ENCODE measurements at places on chromosomes 7 and 10.

DNA sequence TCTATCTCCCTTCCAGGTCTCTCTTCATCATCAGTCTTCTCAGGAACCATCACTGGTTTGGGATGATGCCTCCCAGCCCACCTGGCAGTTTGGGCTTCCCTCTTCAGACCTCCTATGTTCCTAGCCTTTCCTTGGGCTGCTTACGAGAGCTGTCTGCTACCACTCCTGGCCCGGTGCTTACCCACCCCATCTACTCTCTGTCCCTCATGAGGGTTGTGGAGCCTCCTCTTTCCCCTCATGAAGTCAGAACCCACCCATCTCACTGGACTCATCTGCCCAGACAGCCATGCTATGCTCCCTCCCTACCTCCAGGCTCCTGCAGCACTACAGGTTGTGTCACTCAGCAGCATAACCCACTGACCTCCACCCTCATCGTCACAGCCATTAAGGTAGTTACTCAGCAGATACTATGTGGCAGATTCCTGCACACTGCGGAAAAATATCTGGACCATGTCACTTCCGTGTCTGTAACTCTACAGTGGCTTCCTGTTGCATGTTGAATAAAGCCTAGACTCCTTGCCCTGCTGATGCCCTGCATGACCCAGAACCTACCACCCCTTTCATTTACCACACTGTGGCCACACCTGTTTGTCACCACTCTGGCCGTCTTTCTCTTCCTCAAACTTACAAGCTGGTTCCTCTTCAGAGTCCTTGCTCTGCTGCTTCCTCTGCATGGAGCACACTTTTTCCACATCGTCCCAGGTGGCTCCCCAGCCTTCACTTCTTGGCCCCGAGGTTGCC is 2.0 kb downstream of the DBNL start:
- DNase-seq, result no peak

GRCh38 chr7:33677556-33677955 is 227.8 kb upstream of the BMPER start:
- DNase-seq, result no peak

GRCh38 chr10:61896854-61897661 is 4.4 kb upstream of the ARID5B start:
- peak; percentile 68 for DNase-seq

DNA sequence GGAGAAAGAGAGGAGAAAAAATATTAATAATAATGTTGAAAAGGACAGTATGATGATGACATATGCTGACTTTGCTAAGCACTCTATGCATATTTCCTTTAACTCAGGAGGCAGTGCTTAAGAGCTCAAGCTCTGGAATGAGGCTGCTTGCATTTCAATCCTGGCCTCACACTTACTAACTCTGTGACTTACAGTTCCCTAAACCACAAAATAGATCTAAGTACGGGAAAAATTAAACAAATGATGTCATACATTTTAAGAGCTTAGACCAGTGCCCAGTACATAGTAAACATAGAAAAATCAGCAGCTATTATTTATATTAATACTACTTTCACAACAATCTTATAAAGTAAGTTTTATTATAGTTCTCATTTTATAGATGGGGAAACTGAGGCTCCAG is 61.3 kb downstream of the GFRA1 start:
- peak; percentile 85 for DNase-seq

GRCh38 chr7:114972567-114972966 is 50.7 kb downstream of the MDFIC start:
- DNase-seq, result no peak

DNA sequence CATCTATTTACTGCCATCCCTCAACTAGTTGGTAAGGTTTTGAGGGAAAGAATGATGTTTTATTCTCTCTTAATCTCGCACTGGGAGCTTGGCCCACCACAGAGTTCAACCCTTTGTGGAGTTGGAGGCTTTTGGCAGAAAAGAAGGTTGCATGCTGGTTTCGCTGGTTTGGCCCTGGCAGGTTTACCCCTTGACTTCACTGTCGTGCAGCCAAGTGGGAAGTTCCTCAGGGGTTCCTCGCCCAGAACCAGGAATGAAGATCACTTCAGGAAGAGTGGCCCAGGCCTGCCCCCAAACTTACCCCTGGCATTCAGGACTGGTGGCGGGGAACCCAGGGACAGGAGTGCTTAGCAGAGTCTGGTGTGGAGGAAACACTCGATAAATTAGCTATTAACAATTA is 103.1 kb upstream of the LYZL2 start:
- DNase-seq, result no peak

DNA sequence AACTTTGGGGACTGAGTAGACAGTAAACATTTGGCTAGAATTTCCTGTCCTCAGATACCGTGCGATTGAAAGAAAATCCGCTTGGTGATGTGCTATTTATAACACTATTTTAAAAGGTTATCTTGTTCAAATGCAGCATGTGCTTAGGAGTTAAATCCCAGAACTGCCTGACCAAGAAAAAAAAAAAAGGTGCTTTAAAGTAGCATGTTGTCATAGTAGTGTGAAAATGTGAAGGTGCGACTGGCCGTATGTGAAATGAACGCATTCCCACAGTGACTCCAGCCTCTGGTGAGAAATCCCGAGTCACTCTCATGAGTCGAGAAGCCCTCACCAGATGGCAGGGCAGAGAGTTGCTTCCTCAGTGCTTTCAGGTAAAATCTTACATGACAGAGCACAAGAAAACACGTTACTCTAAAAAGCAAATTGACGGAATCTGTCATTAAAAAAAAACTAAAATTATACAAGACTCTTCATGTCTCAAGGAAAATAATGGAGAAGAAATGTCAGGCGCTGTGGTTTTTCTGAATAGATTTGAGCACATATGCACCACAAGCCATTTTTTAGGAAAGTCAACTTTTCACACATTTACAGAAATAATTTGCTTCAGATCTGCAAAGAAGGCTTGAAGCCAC is 18.4 kb upstream of the KLF6 start:
- DNase-seq, result peak; percentile 54

GRCh38 chr7:94351703-94352102 is 43.0 kb upstream of the COL1A2 start:
- DNase-seq, result no peak

- DNase-seq, result no peak
These were observed 475.1 kb downstream of the DNAJB6 start for GRCh38 chr7:157811946-157812345.

- DNase-seq, result no peak
These were observed 33.9 kb downstream of the MYL10 start for GRCh38 chr7:101595246-101595645.

- DNase-seq, result no peak
These were observed 1305.3 kb upstream of the LRRTM3 start for GRCh38 chr10:65620404-65621048.

- no peak for DNase-seq
These were observed 321.3 kb upstream of the GALNT17 start for GRCh38 chr7:70810558-70811139.

DNA sequence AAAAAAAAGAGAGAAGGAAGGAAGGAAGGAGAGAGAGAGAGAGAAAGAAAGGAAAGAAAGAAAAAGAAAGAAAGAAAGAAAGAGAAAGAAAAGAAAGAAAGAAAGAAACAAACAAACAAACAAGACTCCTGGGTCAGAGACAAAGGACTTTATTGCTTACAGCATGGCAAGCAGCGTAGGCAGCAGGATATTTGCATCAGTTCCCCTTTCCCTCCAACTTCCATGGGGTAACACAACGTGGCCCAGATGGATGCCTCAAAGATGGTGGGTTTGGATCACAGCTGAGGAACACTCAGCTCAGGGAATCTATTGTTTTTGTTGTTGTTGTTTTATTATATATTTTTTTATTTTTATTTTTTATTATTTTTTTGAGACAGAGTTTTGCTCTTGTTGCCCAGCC is 128.5 kb upstream of the VKORC1L1 start:
- DNase-seq, result no peak

GRCh38 chr7:25889765-25890164 is 262.2 kb upstream of the NFE2L3 start:
- DNase-seq, result no peak

DNA sequence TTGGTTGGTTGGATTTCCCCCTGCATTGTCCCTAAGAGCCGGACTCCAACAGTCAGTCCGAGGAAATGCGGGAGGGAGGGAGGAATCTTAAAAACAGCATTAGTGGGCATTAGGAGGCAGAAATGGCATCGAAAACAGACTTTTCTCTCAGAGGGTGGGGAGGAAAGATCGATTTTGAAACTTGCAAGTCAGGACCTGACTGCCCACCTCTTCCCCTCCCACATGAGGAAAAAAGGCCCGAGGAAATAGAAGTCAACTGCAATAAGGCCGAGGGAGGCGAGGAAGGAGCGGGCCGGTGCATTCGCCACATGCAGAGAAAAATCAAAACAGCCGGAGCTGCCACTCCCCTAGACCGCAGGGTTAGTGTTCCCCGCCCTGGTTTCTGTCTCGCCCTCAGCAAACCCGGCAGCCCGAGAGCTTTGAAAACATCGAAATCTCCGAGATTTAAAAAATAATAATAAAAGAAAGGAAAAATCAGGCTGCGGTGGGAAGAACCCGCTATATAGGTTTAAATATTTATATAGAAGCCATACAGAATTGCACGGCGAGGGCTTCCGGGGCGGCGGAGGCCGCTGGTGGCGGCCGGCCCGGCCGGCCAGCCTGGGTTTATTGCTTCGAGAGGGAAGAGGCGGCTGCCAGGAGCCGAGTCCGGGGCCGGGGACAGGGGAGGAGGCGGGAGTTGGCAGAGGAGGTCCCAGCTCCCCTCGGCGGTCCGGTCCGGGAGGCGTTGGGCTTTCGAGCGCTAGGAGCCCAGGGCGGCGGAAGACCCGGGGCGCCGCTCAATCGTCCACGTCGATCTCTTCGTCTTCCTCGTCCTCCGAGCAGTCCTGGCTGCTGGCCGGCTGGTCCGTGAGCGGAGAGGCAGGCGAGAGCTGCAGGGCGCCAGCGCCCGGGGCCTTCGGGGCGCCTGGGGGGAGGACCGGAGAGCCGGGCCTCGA is 2.5 kb downstream of the LBX1 start:
- DNase-seq, result no peak

GRCh38 chr10:52674474-52674873 is 98.1 kb downstream of the MBL2 start:
- DNase-seq, result no peak

DNA sequence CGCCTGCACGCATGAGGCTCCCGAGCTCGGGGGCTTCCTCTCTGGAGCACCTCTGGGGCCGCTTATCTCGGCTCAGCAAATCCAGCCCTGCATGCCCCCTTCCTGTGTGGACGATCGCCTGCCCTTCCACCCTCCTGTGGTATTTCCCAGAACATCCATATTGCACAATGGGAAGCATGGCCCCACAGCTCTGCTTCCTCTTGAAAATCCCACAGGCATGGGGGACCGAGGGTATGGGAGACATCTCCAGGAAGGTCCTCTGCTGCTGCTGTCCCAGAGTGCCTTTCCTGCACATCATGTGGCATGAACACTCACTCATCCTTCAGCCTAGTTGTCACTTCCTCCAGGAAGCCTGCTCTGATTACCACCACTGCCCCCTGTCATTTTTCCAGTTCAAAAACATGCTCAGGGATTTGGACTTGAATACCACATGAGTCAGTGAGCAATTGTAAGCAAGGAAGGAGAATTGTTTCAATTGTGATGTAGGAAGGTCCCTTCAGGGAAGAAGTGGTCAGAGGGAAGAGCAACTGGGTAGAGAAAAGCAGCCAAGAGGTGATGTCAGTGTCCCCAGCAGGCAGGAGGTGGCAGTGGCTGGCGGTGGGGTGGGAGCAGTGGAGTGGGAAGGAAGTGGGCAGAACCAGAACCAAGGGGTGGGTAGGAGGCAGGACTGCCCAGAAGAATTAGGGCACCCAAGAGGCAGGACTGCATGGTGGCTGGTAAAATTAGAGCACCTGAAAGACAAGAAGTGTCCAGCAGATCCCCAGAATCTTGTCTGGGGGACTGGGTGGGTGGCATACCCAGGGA is 67.5 kb upstream of the ZMIZ1 start:
- peak; percentile 20 for DNase-seq

DNA sequence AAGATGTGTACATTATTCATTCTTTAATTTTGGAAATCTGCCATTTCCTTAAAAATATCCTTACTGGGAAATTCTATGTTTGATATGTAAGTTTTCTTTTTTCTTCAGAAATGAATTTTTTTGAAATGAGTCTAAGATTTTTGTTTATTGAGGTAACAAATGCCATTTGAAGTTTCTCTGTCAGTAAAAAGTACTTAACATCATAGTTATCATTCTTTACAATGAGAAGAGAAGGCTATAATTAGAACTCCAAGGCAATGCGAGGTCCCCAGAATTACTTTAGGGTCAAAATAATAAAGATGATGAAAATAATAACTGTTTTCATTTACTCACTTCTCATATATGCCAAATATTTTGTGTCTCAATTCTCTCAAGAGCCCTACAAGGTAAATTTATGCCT is 37.0 kb upstream of the RHOBTB1 start:
- DNase-seq, result peak; percentile 64

GRCh38 chr10:84698989-84699388 is 370.6 kb downstream of the CCSER2 start:
- no peak for DNase-seq

DNA sequence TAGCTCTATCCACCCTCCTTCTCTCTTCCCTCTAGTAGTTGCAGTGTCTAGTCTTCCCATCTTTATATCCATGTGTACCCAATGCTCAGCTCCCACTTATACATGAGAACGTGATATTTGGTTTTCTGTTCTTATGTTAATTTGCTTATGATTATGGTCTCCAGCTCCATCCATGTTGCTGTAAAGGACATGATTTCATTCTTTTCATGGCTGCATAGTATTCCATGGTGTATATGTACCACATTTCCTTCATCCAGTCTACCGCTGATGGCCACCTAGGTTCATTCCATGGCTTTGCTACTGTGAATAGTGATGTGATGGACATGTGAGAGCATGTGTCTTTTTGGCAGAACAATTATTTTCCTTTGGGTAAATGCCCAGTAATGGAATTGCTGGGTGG is 6.5 kb downstream of the PRSS2 start:
- DNase-seq, result no peak

- DNase-seq, result peak; percentile 57
These were observed 14.3 kb upstream of the RPA3 start for GRCh38 chr7:7732621-7733281.

DNA sequence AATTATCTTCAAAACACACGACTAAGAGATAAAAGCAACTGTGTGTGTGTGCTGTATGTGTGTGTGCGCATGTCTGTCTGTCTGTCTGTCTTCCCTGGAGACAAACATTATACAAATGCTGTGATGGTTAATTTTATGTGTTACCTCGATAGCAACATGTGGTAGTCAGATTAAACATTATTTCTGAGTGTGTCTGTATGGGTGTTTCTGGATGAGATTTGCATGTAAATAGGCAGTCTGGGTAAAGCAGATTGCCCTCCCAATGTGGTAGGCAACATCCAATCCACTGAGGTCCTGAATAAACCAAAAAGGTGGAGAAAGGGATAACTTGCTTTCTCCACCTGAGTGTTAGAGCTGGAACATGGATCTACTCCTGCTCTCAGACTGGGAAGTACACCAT is 67.9 kb downstream of the SLC25A13 start:
- no peak for DNase-seq

Data from fibroblast of skin of right quadriceps (primary cell).